ENCODE measurements at places on chromosomes 3 and 15.

DNA sequence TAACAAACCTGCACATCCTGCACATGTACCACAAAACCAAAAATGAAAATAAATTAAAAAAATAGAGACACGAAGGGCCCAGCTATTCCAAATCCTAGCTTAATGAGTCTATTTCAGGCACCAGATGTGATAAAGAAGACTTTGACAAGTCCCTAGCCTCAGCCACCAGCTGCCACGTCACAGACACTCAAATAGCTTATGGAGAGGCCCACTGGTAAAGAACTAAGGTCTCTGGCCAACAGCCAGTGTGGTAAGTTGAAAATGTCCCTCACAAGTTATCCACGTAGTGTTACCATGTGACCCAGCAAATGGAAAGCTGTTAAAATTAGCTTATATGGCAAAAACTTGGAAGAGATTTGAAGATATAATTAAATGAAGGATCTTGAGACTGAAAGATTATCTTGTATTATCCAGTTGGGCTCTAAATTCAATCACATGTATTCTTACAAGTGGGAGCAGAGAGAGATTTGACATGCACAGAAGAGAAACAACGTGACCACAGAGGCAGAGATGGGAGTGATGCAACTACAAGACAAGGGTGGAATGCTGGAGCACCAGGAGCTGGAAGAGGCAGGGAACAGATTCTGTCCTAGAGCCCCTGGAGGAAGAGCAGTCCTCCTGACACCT is 10.9 kb downstream of the ACSBG1 start:
- DNase-seq = no peak

- peak; percentile 78 for DNase-seq
These were observed 36.1 kb downstream of the LIPC start for GRCh38 chr15:58467722-58468423.

- no peak for DNase-seq
These were observed 352.3 kb downstream of the PTPRG start for GRCh38 chr3:61913701-61914100.

- no peak for DNase-seq
These were observed 419.8 kb upstream of the WNT5A start for GRCh38 chr3:55906896-55907295.

- no peak for DNase-seq
These were observed 9.2 kb downstream of the SPSB4 start for GRCh38 chr3:141060327-141060726.

DNA sequence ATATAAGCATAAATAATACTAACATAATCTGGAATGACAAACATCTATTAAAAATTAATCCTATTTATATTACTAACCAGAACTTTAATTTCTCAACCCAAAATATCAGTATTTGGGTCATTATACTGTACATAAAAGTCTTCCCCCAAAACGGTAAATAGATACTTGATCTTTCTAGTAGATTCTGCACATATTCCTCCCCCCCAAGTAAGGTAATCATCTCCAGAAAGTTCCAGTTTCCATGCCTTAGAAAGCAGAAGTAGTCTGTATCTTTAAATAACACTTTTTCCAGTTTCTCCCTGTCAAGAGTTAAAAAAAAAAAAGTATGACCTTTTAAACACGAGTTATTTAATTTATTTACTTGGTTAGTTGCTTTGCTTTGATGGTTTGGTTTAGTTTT is 150.7 kb upstream of the MB21D2 start:
- DNase-seq = no peak

DNA sequence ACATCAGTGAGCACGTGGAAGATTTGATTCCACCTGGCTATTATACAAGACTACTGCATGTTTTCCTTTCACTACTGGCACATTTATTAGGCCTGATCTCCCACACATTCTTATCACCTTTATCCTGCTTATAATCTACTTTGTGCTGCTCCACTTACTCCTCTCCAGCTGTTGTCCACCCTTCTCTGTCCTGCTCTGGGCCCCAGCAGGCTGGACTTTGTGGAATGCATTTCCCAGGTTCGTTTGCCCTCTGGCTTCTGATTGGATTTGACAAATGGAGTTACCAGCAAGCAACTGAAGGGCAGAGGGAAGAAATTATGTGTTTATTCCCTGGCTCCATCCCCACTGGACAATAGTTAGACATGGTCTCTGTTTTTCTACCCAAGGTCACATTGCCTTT is 75.5 kb downstream of the DCLK3 start:
- no peak for DNase-seq

DNA sequence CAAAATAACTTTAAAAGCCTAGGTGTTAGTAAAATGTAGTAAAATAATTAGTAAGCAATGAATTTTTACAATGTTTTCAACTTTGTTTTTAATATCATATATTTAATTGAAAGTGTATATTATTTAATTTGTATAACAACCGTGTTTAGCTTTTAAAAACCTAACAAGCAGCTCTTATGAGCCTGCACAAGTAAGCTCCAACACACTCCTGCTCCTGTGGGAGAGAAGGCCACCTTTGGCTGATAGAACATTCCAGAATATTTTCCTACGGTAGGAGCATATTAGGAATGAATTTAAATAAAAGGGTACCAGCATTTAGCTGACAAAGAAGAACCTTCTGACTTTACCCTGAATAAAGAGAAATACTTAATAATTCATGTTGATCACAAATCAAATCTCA is 40.3 kb upstream of the TM4SF1 start:
- no peak for DNase-seq

DNA sequence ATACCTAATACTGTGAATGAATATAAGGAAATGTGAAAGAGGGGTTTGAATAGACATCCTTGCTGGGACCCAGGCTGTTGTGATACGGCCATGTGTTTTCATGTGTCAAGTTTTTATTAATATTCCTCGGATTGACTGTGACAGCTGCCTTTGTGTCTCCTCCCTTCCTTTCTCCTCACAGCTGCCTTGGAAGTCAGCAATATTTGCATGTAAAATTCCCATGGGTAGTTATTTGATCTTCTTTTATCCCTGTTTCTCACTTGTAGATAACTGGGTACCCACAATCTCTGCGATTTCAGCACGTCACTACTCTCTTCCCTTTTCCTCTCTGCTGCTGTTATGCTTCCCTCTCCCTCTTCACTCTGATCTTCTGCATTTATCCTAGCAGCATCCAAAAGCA is 9.4 kb downstream of the GPR156 start:
- peak; percentile 63 for DNase-seq

GRCh38 chr3:156507285-156507684 is 47.6 kb downstream of the SSR3 start:
- DNase-seq = no peak

GRCh38 chr15:31338879-31339557 is 12.4 kb downstream of the KLF13 start:
- DNase-seq = no peak

- no peak for DNase-seq
These were observed 117.3 kb downstream of the XXYLT1 start for GRCh38 chr3:195153653-195154052.

GRCh38 chr3:116524453-116525210 is 79.3 kb upstream of the LSAMP start:
- DNase-seq = no peak

All from NCI-H526 treated with DMSO at 0.1 percent for 48 hours (cell line).